ENCODE measurements at places on chromosomes 2 and 18.

- DNase-seq, result no peak
Observed at GRCh38 chr18:74773171-74773624, 175.5 kb downstream of the ZNF407 start.

DNA sequence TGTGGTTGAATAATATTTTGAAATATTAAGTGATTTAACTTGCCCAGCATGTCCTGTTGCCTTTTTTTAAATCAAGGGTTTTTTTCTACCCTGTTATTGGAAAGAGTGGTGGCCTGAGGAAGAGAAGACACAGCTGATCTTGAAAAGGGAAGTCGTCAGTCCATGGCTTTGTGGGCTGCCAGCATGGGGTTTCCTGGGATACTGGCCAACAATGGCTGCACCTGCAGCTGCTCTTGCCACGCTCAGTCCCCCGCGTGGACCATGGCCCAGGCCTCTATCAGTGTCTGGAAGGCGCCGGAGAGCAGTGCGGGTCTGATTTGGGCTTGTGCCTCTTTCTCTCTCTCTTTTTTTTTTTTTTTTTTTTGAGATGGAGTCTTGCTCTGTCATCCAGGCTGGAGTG, 99.3 kb downstream of the ASB1 start:
- DNase-seq, result no peak

GRCh38 chr2:24970483-24971285, 1.1 kb downstream of the DNAJC27 start:
- no peak for DNase-seq

- DNase-seq, result no peak
Observed at GRCh38 chr2:124975224-124975623, 950.1 kb downstream of the CNTNAP5 start.

DNA sequence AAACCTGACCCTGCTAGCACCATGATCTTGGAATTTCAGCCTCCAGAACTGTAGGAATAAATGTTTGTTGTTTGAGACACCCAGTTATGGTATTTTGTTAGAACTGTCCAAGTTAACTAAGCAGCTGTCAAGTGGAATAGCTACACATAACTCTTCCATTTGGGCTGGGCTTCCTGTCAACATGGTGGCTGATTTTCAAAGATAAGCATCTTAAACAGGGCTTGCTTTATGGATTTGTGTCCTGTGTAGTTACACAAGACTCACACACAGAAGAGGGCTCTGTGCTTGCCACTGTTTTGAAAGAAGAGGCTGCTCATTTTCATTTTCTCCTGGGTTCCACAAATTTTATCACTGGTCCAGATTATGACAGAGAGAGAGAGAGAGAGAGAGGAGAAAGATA, 35.7 kb downstream of the GCG start:
- DNase-seq, result no peak

GRCh38 chr2:96408616-96409015, 73.0 kb downstream of the NCAPH start:
- no peak for DNase-seq

- DNase-seq, result no peak
Observed at GRCh38 chr2:217941886-217942728, 60.7 kb downstream of the TNS1 start.

GRCh38 chr2:156005999-156006712, 326.4 kb downstream of the NR4A2 start:
- no peak for DNase-seq
